ENCODE measurements at places on chromosomes 12 and 14. TPM values are rescaled to one million over a fixed set of nuclear protein-coding genes. Genes with fewer than 3 reads are reported as not detected.

Gene RILPL2
- total RNA-seq = 3.3 TPM

Gene MANSC4
- total RNA-seq = not detected

Gene MIPOL1
- not detected for total RNA-seq

Gene PTPRQ
- not detected for total RNA-seq

Gene CLEC12A
- total RNA-seq = not detected

Gene GARIN6
- not detected for total RNA-seq

Gene SLC10A1
- not detected for total RNA-seq

Gene CCDC198
- total RNA-seq = not detected

Gene TMEM120B
- total RNA-seq = 14.4 TPM
